ENCODE measurements at places on chromosomes 16 and 17.
A peak's percentile ranks its signal among the peaks of the same experiment; 100 is the strongest.

GRCh38 chr16:56777001-56777400 lies 47.1 kb downstream of the NUP93 start:
- no peak for DNase-seq

DNA sequence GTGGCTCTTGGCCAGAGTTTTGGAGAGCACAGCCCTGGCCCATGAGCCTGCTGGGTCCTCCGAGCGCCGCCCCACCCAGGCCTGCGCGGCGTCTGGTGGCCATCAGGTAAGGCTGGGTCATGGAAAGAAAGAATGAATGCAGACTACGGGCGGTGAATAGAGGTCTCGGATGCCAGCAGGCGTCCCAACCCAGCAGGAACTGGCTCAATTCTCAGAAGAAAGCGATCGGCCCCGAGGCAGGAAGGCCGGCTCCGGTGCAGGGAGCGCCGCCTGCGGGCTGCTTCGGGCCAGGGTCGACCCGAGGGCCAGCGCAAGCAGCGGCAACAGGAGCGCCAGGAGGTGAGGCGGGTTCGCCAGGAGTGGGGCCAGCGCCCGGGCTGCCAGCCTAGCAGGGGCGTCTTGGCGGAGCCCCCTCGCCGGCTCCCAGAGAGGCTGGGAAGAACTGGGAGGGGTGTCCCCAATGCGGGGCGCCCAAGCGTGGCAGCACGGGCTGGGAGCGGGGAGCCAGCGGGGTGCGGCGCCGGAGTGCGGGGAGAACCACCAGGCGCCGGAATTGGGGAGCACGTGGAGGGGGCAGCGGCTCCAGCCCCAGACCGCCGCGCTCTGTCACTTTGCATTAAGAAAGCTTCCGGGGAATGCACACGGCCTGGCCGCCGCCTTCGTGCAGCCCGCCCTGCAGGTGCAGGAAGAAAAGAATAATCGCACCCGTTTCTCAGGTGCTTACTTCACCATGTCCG lies 7.1 kb upstream of the TMC5 start:
- DNase-seq = peak; percentile 53

- no peak for DNase-seq
Observed at GRCh38 chr17:78301821-78302213, 58.1 kb downstream of the SOCS3 start.

DNA sequence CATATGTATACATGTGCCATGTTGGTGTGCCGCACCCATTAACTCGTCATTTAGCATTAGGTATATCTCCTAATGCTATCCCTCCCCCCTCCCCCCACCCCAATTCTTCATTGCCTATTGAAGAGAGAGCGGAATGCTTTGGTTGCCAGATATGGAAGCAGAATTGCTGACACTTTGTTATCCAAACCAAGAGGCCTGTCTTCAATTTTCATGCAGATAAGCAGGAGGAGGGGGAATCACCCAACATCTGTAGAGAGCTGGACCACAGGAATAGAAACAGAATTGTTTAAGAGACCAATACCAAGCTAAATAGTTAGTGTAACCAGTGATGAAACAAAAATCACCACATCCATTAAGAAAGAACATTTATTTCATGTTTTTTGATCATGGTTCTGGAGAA lies 7.1 kb downstream of the ASPA start:
- no peak for DNase-seq

DNA sequence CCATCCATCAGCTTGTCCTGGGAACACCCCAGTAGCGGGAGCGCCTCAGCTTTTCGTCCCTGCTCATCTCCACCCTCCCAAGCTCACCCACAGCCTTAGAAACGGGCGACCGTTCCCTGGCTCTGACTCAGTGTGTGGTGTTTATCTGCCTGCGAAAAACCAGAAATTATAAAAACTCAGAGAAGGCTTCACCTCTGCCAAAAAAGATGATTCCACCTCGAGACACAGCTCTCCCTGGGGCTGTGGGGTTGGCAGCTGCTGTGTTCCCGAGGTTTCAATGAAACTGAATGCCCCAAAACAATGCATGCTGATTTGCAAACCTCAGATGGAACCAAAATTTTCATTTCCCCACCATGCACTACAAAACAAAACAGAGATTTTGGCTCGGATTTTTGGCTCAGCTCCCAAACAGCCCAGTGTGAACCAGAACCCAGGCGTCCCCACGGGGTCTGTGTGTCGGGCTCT lies 62.4 kb upstream of the MED9 start:
- no peak for DNase-seq

DNA sequence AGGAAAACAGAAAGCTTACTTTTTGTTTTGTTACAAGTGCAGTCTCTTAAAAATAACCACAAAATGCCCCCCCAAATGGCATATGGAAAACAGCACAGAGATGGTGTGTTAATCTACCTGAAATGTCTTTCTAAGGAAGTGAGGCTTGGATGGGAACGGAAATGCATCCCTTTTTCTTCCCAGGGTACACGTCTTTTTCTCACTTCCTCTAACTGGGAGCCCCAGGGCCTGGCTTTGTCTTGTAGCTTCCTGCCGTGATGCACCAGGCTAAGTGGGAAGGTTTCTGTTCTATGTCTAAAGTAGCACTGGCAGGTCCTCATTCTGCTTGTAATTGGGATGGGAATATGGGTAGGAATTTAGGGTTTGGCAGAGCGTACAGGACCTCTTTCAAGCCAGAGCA lies 52.5 kb upstream of the CACNG3 start:
- DNase-seq = no peak

DNA sequence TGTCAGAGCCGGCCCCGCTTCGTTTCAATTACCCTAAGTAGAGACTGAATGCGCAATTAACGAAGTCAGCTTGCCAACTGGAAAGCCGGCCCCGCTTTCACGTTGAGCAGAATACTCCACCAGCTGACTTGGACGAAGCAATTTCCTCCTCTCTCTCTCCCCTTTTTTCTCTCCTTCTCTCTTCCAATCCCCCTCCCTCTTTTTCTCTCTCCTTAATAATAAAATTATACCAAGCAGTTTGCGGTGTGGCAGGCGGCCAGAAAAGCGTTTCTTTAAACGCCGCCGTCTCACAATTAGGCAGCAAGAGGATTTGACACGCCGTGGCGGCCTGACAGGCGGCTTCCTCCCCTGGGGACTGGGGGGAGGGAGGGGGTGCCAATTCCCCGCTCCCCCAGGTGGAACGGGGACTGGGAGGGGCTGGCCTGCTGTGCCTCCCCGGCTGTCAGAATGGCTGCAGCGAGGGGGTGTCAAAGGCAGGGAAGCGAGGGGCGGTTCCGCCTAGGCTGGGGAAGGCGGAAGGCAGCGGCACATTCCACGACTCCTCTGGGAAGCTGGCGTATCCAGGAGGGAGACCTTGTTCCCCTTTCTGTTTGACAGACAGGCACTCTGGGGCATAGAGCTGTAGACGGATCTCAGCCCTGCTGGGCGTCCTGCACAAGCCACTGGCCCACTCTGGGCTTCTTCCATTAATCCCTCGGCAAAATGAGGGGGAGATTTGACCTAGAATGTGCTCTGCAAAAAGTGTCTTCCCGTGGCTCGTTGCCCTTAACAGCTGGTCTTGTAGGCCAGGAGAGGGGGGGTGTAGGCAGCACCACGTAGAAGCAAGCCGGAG lies 52.7 kb downstream of the SREBF1 start:
- DNase-seq = peak; percentile 57

DNA sequence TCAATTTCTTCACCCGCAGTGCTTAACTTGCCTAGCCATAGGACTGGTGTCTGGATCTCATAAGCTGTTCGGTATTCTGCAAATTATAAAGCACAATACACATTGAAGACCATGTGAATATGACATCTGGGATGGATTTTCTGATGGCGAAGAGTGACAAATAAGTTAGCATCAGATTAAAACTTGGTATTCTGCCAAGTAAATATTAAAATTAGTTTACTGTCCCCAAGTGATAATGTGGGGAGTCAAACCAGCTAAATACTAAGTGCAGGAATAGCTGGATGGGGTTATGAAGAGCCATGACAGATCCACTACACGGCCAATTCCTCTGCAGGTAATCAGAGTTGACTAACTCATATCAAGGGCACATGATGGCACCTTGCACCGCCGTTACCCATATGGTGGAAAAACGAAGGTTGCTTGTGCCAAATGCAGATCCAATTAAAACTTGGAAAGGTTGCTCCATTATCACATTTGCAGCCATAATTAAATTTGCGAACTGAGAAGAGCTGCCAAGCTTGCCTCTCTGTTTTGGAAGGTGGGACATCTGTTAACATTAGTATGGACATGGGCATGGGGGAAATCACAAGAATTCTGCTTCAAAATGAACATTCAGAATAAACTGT lies 114.9 kb upstream of the TOM1L1 start:
- no peak for DNase-seq

GRCh38 chr16:26212599-26212998 lies 520.8 kb downstream of the HS3ST4 start:
- no peak for DNase-seq

- DNase-seq = no peak
Observed at GRCh38 chr16:79946252-79946651, 345.7 kb upstream of the MAF start.

GRCh38 chr17:74307984-74308773 lies 17.8 kb upstream of the KIF19 start:
- peak; percentile 85 for DNase-seq

- DNase-seq = peak; percentile 45
Observed at GRCh38 chr17:28370035-28370743, at the start of gene VTN. Gene VTN (minus strand): TSS chr17:28370307. CDS start chr17:28370203, 104 bp downstream.

DNA sequence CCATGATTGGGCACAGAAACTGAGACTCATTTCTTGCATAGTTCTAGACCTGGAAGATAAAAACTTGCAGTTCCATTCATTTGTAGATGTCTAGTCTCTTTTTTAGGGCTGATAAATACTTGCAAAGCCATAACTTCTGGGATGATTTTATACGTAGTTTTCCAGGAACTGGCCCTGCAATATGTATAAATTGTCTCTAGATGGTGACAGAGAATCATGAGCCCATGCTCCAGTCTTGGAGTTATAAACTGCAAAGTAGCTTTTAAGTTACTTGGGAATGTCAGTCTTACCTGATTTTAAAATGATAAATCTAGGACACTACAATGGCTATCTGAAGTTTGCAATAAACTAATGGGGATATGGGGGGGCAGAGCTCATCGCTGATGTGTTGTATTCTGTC lies 3.0 kb upstream of the ADAMTS18 start:
- DNase-seq = no peak

DNA sequence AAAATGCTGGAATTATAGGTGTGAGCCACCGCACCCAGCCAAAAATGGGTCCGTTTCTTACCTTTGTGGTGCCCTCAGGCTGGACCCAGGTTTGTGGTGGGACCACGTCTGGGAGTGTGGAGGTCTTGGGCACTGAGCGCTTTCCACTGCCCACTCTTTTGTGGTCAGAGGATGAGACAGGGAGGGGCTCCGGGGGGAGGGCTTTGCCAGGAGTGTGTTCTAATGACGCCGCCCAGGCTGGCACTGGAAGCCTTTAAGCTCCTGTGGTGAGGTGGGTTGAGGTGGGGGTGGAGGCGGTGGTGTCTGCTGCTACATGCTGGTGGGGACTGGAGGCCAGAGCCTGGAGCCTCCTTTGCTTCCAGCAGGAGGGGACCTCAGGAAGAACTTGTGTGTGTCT lies 12.8 kb upstream of the ADCY7 start:
- DNase-seq = peak; percentile 51

DNA sequence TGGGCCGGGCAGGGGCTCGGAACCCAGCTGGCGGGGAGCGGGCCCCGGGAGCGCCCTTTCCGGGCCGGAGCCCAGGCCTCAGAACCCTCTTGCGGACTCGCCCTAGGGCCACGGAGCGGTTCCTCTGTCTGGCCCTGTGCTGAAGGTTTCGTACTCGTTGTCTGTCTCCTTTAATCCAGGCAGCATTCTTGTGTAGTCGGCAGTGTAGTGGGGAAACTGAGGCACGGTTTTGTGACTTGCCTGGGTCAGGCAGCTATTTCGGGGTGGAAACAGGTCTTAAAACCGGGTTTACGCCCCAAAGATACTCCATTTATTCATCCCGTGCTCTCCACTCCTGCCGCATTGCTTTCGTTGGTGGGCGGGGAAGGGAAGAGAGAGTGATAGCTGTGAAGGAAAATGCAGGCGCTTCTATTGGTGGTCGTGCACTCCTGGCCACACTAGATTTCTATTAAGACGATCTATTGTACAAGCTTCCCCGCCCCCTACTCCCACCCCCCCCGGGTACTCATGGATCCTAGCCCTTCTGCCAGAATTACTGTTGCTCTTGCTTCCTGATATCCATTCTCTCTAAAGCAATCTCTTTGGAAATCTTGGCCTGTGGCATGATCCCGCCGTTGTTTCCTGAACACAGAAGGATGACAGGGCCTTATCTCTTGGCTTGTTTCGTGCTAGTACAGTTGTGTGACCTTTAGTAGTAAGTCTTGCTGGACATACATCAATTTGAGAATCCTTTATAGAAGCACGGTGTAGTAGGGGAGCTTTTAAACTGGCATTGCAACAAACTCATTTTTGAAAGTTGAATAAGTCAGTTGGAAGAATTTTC lies 751 bp downstream of the DCAF7 start:
- DNase-seq = peak; percentile 66

GRCh38 chr17:79930877-79931816 lies 91.9 kb upstream of the CBX4 start:
- DNase-seq = peak; percentile 55

DNA sequence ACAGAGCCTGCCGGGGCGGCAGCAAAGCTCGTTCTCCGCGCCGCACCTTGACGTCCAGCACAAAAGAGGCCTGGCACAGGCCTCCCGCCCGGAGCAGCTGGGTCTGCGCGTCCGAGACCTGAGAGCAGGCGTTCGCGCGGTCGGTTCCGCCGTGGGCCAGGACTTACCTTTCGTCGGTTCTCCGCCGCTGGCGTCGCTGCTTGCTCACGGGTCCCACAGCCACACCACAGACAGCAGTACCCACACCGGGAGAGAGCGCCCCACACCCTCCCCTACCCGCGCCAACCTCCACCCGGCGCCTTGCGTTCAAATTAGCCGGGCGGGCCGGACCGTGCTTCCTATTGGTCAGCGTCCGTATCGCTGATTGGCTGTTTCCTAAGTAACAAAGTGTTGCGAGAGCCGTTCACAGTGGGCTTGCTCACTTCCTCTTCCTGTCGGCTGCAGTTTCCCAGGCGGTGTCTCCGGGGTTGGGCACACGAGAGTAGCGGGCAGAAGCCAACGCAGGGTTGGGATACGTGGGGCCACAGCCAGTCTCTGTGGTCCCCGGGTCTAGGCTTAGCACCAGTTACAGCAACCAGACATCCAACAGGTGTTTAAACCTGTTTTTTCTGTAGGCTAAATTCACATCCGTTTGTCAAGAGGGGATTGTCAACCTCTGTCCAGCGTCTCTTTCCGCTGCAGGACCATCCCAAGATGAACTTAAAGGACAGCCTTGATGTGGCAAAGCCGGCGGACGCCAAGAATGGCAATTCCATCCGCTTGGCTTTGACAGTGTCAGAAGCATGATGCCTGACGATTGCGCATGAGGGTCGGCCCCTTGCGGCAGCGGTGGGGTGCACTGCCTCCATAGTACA lies at the start of gene KIF18B:
Gene KIF18B (minus strand): TSS at position 313 of the 854 bp plus-strand sequence. CDS start 11,429 bp downstream, outside the sequence.
- peak; percentile 98 for DNase-seq

Measured in hematopoietic multipotent progenitor cell treated with erythropoietin and hydrocortisone succinate and interleukin-3 and kit ligand, for 8 days (in vitro differentiated cells).